ENCODE measurements at places on chromosomes 3 and 15.

GRCh38 chr3:2458816-2459215 lies 360.1 kb downstream of the CNTN4 start:
- no peak for DNase-seq

DNA sequence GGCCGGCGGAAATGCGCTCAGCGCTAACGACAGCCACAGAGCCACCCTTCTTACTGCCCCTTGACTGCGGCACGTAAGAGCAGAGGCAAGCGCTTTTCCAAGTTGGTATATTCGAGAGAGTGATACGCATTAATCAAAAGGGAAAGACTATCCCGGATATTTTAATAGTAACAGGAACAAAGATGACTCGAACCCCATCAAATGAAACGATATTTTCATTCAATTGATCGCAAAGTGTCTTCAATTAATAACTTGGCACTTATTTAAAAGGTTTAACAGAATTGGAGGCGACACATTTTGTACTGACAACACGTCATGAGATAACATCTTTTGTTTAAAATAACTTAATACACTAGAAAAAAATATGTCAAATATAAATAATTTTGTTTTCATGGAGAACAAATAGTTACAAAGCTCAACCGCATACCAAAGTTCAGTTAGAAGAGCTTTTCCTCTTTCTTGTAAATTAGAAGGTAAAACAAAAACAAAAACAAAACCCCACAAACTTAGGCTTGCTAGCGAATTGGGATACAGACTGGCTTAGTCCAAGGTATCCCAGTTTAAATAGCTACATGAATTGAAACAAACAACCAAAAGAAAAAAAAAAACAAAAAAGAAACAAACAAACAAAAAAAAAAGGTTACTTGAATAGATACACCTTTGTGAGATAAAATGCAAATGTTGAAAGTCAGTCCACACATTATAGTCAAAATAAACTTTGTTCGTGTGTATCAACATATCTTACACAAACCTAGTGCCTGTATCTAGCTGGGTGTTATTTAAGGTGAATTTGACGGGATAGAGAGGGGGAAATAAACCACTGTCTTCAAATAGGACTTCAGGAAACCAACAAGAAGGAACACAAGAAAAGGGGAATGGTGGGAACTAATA lies 10.2 kb downstream of the SHOX2 start:
- DNase-seq = no peak

DNA sequence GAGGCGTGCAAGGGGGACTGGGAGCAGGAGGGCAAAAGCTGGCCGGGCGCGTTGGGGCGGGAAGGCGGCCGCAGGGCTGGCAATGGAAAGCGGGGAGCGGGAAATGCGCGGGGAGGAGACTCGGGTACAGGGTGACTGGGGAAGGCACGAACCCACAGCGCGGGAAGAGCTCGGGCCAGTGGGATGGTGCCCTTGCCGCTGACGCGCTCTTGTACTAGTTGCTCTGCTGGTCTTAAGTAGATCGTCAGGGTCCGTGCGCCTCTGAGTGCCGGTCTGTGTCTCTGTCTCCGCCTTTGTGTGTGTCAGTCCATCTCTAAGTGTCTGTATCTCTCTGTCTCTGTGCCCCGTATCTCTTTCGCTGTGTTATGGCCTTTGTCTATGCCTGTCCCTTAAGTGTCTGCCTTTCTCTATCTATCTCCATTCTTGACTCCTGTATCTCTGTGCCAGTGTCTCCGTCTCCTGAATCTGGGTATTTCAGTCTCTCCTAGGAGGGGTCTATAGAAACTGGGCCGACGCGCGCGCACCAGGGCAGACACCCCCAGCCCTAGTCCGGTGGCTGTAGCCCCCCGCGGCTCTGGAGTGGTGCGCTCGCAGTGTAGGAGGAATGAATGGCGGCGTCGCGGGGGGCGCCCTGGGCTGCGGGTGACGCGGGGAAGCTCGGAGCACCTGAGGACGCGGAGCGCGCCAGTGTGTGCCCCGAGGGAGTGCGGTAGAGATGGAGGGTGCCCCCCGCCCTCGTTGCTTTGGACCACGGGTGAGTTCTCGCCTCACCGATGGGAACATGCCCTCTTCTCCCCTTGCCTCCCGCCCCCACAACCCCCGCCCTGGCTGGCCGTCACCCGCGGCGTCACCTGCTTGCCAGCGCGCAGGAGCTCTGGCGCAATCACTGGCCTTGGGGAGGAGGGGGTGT lies 756 bp upstream of the CAMK2N2 start:
- no peak for DNase-seq

GRCh38 chr3:61224823-61225222 lies 26.4 kb downstream of the FHIT start:
- DNase-seq = no peak

- DNase-seq = no peak
These were observed 80.5 kb upstream of the SETMAR start for GRCh38 chr3:4222574-4223175.

Data from neuronal stem cell (in vitro differentiated cells).